ENCODE measurements at places on chromosomes 5 and 9. TPM values are rescaled to one million over a fixed set of nuclear protein-coding genes. Genes with fewer than 3 reads are reported as not detected.

DNA sequence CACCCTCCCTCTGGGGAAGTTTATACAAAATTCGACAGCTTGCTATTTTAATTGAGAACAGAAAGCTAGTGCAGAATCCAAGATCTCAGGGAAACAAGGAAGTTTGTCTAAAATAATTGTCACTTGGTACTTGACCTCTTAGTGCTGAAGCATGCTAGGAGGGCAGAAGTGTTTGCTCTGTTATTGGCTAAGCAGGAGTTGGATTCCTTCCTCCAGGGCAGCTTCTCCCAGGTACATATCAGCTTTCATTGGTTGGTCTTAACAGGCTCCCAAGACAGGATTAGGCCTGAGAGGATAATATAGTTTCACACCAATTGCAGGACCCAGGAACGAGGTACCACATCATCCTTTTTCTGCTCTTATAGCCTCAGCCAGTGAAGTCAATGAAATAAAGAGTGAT is 432.8 kb downstream of the IRX1 start:
- DNase-seq, result peak; percentile 22

GRCh38 chr5:3605298-3606010 is 9.8 kb downstream of the IRX1 start:
- no peak for DNase-seq

DNA sequence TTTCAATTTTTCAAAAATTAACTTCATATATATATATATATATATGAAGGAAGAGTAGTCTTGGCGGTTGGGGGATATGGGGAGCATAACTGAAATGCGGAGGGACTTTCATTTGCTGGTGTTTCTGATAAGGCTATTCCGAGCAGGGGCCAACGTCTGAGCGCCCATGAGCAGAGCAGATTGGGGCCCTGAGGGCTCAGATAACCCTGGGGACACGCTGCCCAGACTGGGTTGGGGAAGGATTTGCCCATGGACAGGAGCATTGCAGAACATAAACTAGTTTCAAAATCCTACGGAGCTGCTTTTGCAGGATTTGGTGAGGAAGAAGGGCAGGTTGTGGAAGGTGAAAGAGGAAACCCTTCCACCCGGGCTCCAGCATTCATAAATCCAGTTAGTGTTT is 240.2 kb downstream of the IRX1 start:
- DNase-seq, result no peak

BARHL1 gene
- not detected for total RNA-seq

ZNF658 gene
- 4.3 TPM for total RNA-seq

PCDHGA1 gene
- not detected for total RNA-seq

- DNase-seq, result peak; percentile 34
Measured at GRCh38 chr9:85142968-85143367, 473.4 kb downstream of the NTRK2 start.

PKD2L2 gene
- not detected for total RNA-seq

GRCh38 chr5:59178482-59178881 is 595.6 kb downstream of the RAB3C start:
- DNase-seq, result no peak

GLRA1 gene
- total RNA-seq, result not detected

GRCh38 chr5:15502208-15502607 is 2.2 kb downstream of the FBXL7 start:
- DNase-seq, result no peak
